ENCODE measurements at places on chromosomes 6 and 20. TPM values are rescaled to one million over a fixed set of nuclear protein-coding genes. Genes with fewer than 3 reads are reported as not detected.
A peak's percentile ranks its signal among the peaks of the same experiment; 100 is the strongest.

Gene GSTA3
- total RNA-seq, result not detected

DNA sequence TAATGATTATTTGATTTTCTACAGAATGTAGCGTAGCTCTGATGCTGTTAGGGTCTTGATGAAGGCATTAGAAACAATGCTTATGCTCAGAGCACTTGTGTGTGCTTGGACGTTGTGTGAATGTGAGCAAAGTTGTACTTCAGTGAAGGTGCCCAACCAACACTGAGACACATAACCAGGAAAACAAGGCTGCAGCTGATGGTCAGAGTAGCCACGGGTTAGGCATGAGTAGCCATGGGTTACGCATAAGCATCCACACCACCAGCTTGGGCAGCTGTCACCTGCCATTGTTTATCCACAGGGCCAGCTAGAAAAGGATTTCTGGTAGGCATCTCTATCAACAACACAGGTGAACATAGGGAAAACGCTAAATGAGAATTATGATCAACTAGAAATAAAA lies 326.6 kb downstream of the NRN1 start:
- no peak for DNase-seq

Gene HSPA1L
- 1.6 TPM for total RNA-seq

DNA sequence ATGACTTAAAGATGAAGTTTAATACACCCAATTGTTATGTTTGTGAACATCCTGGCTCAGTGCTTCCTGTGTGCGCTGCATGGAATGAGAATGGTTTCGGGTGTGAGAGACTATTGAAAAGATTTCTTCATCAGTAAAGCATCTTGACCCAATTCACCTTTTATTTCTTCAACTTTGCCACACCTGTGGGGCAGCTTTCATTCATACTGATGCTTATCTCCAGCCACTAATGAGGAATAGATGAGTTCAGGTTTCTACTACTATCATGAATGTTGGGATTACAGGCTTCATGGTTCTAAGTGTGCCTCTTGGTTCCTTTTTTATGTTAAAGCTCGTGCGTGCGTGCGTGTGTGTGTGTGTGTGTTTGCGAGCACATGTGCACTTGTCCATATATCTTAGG lies 373.7 kb upstream of the SOX4 start:
- no peak for DNase-seq

Gene WFDC10B
- total RNA-seq, result not detected

DNA sequence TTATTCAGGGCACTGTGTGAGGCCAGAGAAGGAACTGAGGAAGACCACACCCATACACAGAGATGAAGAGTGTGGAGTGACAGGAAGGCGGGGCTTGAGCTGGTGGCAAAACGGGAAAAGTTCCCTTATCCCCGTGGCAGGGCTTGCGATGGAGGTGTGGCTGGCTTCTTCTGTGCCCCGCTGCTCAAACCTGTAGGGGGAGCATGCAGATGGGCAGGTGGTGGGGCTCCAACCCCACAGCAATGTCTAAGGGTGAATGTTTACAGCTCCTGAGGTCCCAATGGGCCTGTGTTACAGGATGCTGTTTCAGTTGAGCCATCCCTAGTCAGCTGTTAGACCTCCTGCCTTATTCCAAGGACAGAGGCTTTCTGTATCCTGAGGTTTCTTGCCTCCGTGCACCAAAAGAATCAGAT lies 105.9 kb downstream of the LY86 start:
- no peak for DNase-seq

GRCh38 chr6:93343476-93343875 lies 75.9 kb downstream of the EPHA7 start:
- no peak for DNase-seq

DNA sequence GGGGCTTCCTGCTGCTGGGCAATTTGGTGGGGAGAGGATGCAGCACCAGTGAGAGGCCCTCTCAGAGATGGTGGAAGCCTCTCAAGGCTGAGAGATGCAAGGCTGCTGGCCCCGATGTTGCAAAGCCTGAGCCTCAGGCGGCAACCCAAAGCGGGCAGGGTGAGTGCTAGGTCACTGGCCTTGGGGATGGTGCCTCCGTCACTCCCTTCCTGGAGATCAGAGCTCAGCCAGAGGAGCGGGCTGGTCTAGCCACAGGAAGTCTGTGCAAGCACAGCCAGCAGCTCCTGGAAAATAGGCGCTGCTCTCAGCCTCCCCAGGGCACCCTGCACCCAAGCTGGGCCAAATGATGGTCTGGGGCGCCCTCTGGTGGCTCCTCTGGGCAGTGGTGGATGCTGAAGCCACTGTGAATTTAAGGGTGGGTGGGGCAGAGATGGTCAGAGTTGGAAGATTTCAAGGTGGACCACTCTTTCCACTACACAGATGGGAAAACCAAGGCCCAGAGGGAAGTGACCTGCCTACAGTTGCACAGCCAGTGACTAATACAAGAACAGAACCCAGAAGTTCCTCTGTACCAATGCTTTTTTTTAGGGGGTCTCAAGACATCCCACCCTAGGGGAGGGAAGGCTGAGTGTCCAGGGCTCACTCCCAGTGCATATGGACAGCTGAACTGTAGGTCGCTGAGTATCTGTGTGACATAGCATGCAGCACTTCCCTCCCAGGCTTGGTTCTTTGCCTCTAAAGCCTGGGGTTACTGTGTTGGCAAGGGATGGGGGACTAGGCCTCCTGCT lies 20.8 kb downstream of the C20orf203 start:
- no peak for DNase-seq

Gene NR2E1
- not detected for total RNA-seq

Gene SLC22A16
- total RNA-seq, result not detected

DNA sequence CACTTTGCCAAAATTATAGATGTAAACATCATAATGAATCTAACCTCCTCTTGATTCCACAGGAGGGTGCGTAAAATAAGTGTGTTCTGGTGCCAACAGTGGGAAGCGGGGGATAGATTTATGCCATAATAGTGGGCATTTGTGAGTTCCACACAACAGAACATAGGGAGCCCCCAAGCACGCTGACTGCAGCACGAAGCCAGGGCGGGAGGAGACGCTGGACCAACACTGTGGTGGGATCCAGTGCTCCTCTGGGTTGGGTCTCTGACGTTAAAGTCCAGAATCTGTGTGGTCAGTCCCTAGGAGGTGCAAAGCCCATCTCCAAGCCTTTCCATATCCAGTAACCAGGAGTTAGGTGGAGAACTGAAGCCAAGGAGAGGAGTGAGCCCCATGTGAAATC lies 1.8 kb upstream of the TTLL2 start:
- no peak for DNase-seq

GRCh38 chr20:20206788-20207187 lies 154.5 kb downstream of the CFAP61 start:
- peak; percentile 28 for DNase-seq

GRCh38 chr6:73263570-73263909 lies 544 bp upstream of the KHDC1 start:
- DNase-seq, result no peak

Gene HSD17B8
- total RNA-seq, result 30.8 TPM

- no peak for DNase-seq
These were observed 164.7 kb downstream of the FOXC1 start for GRCh38 chr6:1774226-1774915.

Gene CPXM1
- 0.90 TPM for total RNA-seq

Gene ADGRF1
- total RNA-seq, result 0.08 TPM

DNA sequence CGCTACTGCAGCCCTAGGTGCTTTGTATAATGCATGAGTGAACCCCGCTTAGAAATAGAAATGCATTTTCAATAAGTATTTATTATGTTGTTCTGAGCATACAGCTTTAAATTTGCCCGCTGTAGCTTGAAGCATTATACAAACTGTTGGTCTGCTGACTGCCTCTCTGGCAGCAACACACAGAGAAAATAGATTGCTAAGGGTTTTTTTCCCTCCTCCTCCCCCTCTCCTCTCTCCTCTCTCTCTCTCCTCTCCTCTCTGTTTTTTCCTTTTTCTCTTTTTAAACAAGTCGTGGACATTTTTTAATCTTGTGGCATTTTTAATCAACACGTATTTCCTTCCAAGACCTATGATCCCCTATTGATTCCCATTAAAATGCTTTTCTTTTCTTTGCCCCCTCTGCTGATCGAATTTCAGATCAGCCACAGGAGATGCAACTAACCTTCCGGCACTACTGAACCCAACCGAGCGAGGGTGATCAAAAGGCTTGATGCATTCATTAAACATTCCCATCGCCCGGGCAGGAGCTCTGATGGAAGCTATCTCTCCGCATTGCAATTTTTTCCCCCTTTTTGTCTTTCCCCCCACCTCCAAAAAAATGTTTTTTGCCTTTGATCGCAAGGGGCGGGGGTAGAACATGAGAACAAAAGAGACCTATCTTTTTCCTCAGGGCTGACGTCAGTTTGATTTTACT lies 90.7 kb upstream of the ARID1B start:
- DNase-seq, result no peak

DNA sequence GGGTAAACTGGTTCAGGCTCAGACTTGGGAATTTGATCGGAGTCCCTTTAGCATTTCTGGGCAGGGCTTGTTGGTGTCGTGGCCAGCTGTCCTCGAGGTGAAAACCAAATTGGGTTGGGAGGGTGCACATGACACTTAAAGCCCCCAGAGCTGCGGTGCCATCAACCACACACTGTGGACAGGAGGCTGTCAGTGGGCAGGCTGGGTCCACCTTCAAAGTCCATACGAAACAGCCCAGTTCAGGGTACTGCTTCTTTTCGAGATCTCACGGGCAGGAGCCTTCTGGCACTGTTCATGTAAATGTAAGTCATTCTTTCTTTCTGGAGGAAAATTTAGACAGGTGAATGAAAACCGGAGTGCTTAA lies 7.0 kb downstream of the SYNJ2 start:
- no peak for DNase-seq

DNA sequence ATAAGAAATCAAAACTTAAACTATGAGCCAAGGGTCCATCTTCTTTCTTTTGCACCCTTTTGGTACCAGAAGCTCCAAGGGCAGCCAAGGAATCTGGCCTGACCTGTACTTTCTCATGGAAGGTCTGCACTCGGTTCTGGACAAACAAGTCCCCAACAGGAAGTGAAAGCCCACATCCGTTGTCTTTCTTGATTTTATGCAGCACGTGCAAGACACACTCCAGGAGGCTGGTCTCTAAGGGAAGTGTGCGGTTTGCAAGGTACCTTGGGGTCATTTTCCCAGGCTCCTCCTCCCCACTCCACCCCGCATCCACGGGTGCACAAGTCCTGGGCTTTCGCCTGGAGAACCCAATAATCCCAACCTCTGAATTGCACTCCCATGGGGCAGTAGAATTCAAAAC lies 101.9 kb downstream of the NFATC2 start:
- no peak for DNase-seq

Gene PAQR8
- 22.8 TPM for total RNA-seq

GRCh38 chr6:165223101-165223500 lies 86.3 kb downstream of the C6orf118 start:
- no peak for DNase-seq

- DNase-seq, result no peak
These were observed 140.4 kb upstream of the TAB2 start for GRCh38 chr6:149176971-149177667.

All from GM12878 (cell line).